Inflammatory macrophage treated with lipopolysaccharide for 4 hours (primary cell): ENCODE measurements at places on chromosomes 2 and 18.

DNA sequence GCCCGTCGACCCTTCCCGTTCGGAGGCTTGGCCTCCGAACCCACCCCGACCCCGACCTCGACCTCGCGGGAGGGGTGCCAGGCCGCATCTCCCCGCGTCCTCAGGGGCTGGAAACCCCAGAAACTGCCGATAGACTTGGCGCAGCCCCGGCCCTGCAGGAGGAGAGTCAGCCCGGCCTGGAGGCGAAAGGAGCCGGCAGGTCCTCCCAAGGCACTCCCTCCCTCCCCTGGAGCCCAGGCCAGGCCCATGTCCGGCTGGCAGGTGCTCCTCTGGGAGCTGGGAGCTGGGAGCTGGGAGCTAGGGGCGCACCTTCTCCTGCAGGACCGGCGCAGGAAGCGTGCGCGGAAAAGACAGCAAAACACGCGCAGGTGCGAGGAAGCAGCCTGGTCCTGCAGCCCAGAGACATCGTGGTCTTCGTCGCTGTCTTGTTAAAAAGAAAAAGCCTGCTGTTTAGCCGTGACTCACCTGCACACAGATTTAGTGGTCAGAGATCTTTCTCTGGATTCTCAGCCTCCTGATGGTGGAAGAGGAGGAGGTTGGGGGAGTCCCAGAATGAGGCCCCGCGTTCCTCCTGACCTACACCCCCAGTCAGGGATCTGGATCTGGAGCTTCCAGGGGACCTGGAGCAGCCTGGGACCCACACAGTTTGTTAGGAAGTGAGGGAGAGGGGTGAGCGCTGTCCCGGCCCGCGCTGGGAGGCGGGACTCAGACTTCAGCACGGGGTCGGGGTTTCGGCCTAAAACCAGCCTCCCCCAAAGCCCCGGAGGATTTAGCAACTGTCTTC lies 660 bp upstream of the MBP start:
- no peak for DNase-seq

DNA sequence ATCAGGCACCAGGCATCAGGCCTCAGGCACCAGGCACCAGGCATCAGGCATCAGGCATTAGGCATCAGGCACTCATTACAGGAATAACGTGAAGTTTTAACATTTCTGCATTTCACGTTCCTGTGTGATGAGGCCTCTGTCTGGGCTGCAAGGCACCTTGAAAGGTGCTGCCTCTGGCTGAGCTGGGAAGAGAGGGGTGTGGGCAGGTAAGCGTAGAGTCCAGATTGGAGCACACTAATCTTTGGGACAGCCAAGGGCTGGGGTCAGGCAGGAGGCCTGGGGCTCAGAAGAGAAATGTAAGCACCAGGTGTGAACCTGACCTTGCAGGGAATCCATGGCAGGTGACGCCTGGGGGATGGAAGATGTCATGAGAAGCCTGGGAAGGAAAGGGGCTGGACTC lies 25.3 kb upstream of the SNTG2 start:
- no peak for DNase-seq

DNA sequence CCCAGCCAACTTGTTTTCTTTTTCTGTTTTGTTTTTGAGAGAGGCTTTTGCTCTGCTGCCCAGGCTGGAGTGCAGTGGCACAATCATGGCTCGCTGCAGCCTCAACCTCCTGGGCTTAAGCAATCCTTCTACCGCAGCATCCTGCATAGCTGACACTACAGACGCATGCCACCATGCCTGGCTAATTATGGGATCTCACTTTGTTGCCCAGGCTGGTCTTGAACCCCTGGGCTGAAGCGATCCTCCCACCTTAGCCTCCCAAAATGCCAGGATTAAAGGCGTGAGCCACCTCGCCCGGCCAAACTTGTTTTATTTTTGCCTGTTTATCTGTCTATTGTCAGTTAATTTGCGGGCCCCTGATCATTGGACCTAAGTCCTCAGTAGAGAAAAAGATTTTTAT lies 61.6 kb upstream of the MSH6 start:
- no peak for DNase-seq

- DNase-seq = peak; percentile 87
Measured at GRCh38 chr2:215724146-215724545, 288.3 kb upstream of the FN1 start.

- DNase-seq = no peak
Measured at GRCh38 chr2:187405921-187406320, 42.1 kb downstream of the CALCRL start.

DNA sequence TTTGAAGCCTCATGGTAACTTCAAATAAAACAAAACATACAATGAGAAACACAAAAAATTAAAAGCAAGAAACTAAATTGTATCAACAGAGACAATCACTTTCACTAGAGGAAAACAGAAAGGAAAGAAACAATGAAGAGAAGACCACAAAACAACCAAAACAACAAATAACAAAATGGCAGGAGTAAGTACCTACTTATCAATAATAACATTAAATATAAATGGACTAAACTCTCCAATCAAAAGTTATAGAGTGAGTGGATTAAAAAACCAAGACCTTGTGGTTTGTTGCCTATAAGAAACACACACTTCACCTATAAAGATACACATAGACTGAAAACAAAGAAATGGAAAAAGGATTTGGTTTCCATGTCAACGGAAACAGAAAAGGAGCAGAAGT lies 830.1 kb upstream of the TMEFF2 start:
- DNase-seq = no peak

- DNase-seq = no peak
Measured at GRCh38 chr2:149134335-149134923, 95.9 kb downstream of the LYPD6B start.

GRCh38 chr2:181326661-181327060 lies 130.5 kb upstream of the ITGA4 start:
- no peak for DNase-seq

GRCh38 chr2:237361194-237362004 lies 52.6 kb downstream of the COL6A3 start:
- DNase-seq = no peak

DNA sequence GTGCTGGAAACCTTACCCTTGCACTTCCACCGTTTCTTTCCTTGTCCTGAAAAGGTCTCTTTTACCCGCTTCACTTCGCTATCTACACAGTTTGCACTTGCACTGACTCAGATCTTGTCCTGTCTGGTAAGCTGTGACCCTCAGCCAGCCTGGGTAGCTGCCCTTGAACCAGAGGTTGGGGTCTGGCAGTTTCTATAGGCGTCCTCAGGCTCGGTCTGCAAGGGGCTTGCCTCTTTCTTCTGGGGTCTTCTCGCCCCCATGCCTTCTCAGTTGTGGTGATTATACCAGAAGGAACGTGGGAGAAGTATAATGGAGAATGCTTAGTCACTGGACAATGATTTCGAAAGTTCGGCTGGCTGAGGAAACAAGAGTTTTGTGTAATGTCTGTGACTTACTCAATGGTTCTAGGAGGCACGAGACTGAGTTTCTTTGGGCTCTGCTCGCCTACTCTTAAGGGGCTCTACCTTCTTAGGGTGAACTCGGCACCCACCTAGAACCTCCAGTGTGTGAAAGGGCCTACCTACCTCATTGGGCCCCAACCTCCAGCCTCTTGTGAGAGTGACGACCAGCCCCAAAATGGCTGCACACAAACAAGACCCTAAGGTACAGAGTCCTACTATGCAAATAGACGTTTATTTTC lies 6.9 kb upstream of the STAT1 start:
- peak; percentile 96 for DNase-seq

DNA sequence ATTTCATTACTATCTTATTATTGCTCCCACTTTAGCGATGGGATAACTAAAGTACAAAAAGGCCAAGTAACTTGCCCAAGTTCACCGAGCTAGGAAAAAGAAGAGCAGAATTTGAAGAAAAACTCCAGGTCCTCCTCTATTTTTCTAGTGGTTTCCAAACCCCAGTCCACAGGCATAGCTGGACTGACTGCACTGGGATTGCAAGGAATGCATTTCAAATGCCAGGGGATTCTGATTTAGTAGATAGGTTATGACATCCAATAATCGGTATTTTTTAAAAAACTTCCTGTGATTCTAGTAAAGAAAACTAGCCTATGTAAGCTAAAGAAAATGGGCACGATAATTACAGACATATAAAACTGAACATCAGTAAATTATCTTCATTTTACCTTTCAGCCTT lies 62.7 kb upstream of the GALNT5 start:
- DNase-seq = no peak

DNA sequence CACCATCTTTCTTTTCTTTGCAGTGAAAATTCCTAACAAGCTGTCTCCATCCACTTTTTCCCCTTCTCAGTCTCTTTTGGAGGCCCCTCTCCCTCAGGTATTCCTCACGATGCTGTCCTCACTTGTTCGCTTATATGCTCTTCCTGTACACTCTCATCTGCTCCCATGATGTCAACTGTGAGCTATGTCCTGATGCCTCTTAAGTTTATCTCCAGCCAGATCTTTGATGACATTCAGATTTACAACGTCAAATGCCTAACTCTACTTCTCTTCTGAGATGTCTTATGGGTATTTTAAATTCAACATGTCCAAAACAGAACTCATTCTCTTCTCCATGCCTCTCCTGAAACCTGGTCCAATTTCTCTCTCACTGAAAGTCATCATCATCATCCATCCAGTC lies 55.1 kb upstream of the SERTAD2 start:
- no peak for DNase-seq

GRCh38 chr2:7237466-7237865 lies 320.3 kb downstream of the RNF144A start:
- no peak for DNase-seq

DNA sequence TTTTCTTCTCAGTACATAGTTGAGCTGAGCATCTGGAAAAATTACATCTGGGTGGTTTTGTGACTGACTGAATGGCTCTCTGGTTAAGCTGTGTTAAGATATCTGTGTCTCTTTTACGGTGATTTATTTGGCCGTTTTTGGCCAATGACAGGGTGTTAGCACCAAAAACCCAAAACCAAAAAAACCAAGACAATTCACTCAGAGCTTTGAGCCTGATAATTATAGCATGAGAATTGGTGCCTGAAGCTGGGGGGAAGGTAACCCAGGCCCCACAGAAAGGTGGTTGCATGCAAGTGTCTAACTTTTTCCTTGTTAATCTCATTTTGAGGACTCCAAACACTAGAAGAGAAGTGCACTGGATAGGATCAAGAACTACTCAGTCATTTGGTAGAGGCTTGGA lies 4.5 kb downstream of the CD28 start:
- DNase-seq = no peak

GRCh38 chr2:219024059-219024458 lies 17.3 kb downstream of the CFAP65 start:
- no peak for DNase-seq

DNA sequence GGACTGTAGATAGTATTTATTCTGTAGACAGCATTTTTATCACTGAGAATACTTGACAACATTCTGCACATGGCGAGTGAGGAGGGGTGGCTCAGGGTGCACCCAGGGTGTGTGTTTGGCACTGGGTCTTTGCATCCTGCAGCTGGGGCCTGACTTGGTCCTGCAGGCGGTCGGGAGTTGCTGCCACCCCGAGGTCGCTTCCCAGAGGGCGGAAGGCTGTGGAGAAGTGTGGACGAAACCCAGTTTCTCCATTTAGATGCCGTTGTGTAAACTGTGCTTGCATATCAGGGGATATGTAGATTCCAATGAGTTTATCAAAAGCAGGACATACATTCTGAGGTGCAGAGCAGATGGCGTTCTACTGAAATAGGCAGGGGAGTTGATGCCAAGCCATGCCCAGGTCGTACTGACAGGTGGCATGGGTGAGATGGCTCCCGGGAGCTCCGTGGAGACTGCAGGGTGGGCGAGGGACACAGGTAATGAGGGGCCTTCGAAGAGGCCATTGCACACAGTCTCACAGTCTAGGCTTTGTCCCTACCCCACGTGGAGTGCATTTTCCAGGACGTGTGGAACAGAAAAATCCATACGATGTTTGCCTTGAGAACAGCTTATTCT lies 74.5 kb downstream of the RTP5 start:
- DNase-seq = no peak

DNA sequence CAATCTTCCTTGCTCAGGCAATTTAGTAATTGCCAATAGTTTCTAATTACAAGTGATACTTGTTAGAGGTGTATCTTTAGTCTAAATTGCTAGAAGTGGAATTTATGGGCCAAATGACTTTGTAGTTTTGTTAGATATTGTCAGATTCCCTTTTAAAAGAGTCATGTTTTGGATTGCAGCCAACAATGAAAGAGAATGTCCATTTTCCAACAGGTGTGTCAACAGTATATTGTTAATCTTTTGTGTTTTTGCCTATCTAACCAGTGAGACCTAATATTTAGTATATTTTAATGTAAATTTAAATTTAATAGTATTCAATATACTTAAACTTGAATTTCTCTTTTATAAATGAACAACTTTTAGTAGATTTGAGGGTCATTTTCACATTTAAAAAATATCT lies 259.4 kb upstream of the ETAA1 start:
- DNase-seq = no peak

DNA sequence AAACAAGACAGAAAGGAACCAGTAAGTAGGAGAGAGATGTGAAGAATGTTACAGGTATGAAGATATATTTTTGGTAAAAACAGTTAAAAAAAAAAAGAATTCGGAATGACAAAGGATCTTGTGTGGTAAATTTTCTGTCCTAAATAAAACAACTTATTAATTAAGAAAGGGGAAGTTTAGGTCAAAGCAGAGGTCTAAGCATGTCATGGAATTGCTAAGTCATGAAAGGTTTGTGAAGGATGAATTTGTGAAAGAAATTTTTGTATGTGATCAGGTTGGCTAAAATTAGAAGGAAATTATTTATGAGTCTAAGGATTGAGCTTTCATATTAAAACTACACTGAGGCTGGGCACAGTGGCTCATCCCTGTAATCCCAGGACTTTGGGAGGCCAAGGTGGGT lies 11.1 kb upstream of the ALPG start:
- DNase-seq = no peak

- DNase-seq = no peak
Measured at GRCh38 chr2:100986157-100986556, 15.9 kb upstream of the RPL31 start.

DNA sequence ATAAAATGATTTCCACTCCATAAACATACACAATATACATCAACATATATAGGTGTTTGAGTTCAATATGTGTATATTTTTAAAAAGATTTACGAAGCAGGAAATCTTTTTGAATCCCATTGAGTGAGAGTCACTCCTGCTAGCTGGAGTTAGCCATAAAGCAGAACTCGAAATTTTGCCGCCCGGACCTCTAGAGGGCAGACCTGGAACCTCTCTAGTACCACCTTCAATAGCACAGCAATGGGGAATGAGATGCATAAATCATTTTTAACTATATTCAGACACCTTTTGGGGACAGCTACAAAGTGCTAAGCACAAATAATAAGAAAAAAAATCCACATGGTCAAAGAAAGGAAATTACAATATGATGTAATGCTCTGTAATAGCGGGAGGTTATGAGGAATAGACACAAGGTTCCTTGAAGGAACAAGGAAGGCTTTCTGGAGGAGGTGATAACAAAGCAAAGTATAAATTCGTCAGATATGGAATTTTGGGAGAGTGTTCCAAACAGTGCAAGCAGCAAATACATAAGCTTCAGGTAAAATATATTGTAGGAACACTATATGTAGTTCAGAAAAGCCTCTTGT lies 533.4 kb downstream of the ERBB4 start:
- DNase-seq = no peak

GRCh38 chr2:127226132-127226519 lies 6.0 kb upstream of the CYP27C1 start:
- no peak for DNase-seq

- no peak for DNase-seq
Measured at GRCh38 chr2:207149249-207150213, 16.2 kb downstream of the KLF7 start.

- no peak for DNase-seq
Measured at GRCh38 chr2:167986223-167986622, 261.2 kb downstream of the STK39 start.

GRCh38 chr2:174343343-174343622 lies 8.5 kb downstream of the SP9 start:
- no peak for DNase-seq
